ENCODE measurements at places on chromosomes 2 and 18.

DNA sequence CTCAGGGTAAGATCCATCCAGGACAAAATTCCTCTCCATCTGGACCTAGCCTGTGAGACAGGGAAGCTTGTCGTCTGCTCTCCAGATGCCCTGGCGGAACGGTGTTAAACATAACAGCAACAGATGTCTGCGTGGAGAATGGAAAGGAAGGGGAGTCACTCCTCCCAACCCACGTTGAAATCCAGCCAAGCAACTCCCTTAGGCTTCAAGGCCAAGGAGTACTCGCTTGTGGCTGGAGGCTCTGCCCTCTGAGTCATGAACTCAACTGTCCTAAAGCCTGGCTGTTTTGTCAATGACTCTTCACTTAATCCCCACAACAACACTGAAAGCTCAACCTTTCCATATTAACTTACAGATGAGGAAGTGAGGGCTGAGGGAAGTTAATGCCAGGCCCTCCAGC, 42.2 kb downstream of the TPO start:
- DNase-seq, result no peak

DNA sequence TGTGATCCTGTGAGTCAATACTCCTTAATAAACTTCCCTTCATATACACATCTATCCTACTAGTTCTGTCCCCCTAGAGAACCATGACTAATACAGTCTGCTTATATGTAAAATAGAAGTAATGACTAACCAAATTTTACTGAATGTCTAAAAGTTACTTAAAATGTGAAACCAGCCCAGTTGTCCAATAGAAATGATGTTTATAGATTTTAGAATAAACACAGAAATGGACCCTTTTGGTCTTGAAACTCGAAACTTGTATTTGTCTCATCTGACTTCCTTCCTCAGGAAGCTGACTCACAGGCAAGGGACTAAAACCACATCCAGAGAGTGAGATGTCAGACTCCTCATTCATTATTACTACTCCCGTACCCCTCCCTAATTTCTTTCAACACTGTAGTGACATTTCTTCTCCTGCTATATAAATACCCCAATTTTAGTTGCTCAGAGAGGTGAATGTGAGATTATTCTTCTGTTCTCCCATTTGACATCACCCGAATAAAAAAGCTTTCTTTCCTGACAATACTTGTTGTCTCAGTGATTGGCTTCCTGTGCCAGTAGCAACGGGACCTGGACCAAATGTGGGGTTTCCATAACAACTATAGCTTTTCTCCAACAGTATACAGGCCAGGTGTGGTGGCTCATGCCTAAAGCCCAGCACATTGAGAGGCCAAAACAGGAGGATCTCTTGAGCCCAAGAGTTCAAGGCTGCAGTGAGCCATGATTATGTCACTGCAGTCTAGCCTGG, 486.0 kb downstream of the ERBB4 start:
- no peak for DNase-seq

- no peak for DNase-seq
These were observed 195.6 kb downstream of the MYCN start for GRCh38 chr2:16135913-16136310.

DNA sequence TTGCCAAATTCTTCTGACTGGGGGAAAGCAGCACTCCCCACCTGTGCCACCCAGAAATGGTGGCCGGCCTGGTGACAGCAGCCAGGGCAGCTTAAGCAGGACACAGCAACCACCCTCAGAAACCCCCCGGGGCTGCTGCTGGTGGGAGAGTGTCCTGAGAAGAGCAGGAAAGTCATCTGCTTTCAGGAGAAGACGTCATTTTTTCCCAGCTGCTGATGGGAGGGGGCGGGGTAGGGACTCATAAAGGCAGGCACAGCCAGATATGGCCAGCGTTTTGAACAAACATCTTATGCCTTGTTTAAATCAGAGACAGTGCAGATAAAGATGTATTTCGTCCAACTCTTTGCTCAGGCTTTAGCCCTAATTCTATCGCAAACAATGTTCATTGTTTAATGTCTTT, 139.5 kb downstream of the LRRC30 start:
- DNase-seq, result no peak

DNA sequence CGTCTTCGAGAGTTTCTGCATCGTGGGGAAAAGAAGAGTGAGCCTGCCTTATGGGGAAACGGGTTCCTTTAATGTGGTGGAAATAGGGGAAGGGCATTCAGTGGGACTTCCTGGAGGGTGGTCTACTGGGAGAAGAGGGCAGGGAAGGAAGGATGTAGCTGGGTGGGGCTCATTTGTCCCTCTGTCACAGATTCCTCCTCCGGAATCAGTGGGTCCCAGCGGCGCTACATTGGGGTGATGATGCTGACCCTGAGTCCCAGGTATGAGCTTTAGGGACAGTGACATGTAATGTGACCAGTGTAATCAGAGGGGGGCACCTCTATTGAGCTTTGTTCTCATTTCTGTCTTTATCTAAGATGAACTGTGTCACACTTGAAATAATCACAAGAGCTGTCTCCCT, 1.9 kb downstream of the HTRA2 start:
- DNase-seq, result no peak

All from stimulated activated effector memory CD8-positive, alpha-beta T cell treated with anti-CD3 and anti-CD28 coated beads, Interleukin-12 subunit alpha, Interleukin-12 subunit beta, amount 100 ng/mL, for 72 hours (primary cell).